Esophagus squamous epithelium (tissue), 5 donors: ENCODE measurements at places on chromosomes 6 and 20. TPM values are rescaled to one million over a fixed set of nuclear protein-coding genes. Genes with fewer than 3 reads are reported as not detected.

- no peak for DNase-seq
These were observed 51.8 kb downstream of the SLC35B3 start for GRCh38 chr6:8383584-8383983.

DNA sequence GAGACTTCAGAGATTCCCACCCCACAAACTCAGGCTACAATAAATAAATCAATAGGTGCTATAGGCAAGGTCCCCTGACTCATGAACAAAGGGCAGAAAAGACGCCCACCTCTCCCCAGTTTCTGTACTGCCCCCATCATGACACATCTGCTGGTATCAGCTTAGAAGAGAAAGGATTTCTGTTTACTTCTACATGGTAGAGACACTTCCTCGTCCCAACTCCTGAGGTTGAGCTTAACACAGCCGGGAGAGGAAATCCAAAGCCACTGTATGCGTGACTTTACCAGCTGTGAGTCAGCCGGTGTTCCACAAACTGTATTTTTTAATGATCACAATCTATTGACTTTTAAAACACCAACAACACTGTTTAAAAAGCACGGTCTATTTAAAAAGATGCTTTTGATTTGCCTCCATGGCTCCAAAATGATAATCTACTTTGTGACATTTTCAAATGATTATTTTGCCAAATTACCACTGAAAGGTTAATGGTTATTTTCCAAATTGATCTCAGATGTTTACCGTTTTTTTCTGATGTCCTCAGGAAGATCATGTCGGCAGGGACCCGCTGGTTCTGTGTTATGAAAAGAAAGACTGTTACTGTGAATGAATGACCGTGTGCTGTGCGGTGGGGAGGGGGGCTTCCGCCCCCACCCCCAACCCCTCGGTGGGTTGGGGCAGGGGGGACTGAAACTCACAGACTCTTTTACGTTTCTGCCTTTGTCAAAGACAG, 72.5 kb downstream of the ATP9A start:
- no peak for DNase-seq

GRCh38 chr20:44215125-44215524, 4.6 kb upstream of the OSER1 start:
- DNase-seq: no peak

GRCh38 chr20:20427227-20427864, 59.4 kb downstream of the INSM1 start:
- no peak for DNase-seq

DNA sequence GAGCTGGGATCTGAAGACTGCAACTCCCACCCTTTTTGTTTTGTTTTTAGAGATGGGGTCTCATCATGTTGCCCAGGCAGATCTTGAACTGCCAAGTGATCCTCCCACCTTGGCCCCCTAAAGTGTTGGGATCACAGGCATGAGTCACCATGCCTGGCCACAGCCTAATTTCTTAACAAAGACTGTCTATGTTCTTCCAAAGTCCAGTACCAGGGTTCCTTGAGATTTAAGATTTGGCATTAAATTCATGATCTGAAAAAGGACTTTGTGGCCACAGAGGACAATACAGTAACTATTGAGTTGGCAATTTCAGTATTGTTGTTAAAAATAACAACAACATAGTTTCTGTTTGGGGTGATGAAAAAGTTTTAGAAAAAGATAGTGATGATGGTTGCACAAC, 28.7 kb upstream of the BEND3 start:
- DNase-seq: no peak

DNA sequence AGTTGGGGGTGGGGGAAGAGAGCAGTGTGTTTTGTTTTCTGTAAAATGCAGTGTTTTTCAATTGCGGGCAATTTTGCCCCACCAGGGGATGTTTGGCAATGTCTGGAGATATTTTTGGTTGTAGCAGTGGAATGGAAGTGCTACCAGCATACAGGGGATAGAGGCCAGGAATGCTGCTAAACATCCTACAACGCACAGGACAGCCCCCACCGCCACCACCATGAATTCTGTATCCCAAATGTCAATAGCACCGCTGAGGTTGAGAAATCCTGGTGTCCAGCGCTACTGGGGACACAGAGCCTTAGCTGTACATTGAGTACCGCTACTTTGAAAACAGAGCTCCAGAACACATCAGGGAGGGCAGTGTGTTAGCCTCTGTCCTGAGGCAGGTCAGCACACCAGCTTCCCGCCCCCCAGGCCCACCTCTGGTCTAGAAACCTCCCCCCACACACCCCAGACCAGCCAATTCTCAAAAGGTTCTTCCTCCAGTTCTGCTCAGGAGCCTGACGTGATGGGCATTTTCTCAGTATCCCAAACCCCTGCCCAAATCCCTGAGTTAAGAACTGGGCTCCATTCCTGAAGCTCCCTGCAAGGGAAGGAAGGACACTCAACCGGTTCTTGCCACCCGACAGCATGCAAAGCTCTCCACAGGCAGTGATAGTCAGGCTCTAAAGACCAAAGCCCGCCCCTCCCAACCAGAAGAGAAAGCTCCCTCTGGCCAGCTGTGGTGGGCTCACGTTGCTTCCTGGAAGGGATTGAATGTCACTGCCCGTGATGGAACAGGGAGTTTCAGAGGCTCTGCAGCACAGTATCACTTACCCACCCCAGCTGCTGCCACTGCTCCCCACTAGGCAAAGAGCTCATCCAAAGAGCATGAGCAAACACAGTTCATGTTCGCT, 321.5 kb upstream of the JARID2 start:
- no peak for DNase-seq

- no peak for DNase-seq
These were observed 17.5 kb upstream of the MOCS1 start for GRCh38 chr6:39951716-39952115.

DNA sequence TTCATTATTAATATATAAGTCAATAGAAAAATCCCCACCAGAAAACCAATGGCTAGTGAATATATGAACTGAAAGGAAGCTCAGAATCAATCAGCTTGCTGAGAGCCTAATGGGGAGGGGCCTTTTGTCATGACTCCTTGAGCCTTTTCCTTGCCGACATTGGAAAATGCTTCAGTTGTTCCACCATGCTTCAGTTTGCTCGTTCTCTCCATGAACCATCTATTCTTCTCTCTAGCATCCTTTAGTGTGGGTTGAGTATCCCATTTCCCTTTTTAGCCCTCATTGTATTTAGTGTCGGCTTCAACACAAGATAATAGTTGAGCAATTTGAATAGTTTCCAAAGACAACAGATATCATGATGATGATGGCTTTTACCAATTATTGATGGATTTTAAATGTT, 139.9 kb downstream of the ADGRG6 start:
- no peak for DNase-seq

DNA sequence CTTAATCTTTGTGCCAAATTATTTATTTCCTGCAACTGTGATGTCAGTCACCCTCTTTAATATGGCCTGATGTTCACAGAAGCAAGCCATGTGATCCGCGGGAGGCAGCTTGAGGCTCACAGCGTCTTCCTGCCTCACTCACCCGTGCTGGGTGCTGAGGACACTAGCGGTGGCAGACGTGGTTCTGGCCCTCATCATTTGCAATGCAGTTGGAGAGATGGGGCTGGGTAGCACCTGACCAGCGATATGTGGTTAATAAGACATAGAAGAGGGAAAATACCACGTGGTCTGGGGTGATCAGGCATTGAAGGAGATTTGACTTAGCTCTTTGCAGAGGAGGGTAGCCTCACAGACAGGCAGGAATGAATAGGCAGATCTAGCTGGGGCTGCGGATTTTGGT, 264.7 kb downstream of the TMEM242 start:
- no peak for DNase-seq

DNA sequence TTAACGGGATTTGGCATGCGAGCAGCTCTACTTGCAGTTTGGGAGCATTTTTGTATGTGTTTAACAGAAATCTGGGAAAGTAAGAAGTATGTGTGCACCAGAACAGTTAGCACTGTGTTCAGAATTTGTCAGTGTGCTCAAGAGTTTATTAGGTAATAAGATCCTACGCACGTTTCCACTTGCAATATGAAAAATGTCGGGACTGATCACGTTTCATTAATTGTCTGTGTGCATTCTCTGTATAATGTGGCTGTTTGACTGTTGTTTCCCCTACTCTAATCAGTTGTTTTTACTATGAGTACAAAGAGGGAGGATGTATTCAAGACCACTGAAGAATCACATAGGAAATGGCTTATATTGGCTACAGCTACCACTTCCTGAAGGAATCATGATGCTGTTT, 349.7 kb upstream of the POU3F2 start:
- DNase-seq: no peak

DNA sequence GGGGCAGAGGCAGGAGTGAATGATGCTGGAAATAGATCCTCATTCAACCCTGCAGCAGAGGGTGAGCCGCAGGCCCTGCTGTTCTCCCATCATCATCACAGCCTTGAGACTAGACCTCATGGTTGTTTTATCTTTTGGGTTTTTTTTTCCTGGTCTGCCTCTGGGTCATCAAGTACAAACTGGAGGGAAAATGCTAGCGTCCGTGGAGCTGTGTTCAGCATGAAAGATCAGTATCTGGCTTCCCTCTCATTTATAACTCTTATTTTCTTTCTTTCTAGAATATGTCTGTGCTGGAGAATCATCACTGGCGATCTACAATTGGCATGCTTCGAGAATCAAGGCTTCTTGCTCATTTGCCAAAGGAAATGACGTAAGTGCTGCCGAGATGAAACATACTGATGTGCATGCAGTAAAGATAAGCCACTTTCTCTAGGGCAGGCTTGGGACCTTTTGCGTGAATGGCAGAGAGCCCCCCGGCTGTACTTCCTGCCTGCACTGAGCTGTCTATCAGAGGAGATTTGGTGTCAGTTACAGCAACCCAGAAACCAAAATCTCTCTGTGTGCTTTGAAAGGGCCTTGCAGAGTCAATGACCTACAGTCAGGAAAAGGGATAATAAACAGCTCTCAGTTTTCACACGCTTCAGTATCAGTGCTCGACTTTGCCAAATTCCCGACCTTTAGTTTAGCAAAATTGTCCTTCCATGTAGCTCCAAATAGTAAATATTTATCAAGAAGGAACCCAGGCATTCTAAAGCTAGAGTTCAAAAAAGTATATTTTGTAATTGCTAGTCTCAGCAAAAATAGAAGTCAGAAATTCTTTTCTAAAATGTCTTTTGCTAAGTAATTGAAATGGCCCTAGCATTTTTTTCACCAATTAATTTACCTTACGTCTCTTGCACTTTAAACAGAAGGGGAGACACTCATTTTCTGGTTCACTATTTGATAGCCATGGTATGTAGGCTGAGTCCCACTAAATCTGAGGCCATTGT, 76.3 kb downstream of the MTFR2 start:
- no peak for DNase-seq

DNA sequence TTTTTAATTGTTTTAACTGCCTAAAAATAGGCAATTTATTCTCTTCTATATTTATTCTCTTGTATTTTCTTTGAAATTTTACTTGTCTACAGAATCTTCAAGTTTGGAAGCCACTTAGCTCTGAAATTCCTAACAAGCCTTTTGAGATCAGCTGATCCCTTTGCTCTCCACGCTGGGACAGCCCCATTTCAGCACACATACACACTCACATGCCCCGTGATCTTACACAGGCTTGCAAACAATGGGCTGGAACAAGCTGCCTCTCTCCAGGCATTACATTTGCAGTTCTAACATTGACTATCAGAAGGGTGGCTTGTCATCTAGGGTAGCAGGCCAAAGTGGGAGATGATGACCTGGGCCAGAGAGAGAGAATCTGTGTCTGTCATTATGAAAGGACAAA, 62.1 kb upstream of the RAB32 start:
- no peak for DNase-seq

GRCh38 chr20:40892642-40893041, 136.0 kb upstream of the TOP1 start:
- no peak for DNase-seq

DNA sequence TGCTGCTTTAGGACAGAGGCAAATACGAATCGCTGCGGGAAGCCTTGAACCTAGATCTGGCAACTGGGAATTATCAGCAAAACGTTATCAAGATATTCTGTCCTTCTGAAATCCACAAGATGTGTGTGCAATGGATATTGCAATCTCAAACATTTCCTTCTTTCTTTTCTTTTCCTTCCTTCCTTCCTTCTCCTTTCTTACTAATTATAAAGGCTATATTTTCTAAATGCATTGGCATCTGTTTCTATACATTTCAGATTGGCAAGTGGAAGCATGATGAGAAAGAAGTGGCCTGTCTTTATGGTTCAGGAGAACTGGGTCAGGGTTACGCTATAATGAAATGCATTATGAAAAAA, 2.0 kb downstream of the TAGAP start:
- DNase-seq: no peak

GRCh38 chr20:49979030-49979832, 3.5 kb upstream of the SNAI1 start:
- DNase-seq: no peak

GRCh38 chr6:36025932-36026327, 1.5 kb upstream of the SLC26A8 start:
- no peak for DNase-seq

GRCh38 chr6:47701363-47701762, 3.0 kb downstream of the ADGRF4 start:
- no peak for DNase-seq

- DNase-seq: no peak
These were observed 57.8 kb upstream of the ARID1B start for GRCh38 chr6:156719395-156719719.

DNA sequence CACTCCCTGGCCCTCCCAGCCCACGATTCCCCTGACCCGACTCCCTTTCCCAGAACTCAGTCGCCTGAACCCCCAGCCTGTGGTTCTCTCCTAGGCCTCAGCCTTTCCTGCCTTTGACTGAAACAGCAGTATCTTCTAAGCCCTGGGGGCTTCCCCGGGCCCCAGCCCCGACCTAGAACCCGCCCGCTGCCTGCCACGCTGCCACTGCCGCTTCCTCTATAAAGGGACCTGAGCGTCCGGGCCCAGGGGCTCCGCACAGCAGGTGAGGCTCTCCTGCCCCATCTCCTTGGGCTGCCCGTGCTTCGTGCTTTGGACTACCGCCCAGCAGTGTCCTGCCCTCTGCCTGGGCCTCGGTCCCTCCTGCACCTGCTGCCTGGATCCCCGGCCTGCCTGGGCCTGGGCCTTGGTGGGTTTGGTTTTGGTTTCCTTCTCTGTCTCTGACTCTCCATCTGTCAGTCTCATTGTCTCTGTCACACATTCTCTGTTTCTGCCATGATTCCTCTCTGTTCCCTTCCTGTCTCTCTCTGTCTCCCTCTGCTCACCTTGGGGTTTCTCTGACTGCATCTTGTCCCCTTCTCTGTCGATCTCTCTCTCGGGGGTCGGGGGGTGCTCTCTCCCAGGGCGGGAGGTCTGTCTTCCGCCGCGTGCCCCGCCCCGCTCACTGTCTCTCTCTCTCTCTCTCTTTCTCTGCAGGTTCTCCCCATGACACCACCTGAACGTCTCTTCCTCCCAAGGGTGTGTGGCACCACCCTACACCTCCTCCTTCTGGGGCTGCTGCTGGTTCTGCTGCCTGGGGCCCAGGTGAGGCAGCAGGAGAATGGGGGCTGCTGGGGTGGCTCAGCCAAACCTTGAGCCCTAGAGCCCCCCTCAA, at the start of gene LTA:
TSS of gene LTA (plus strand) at position 249 of the 871 bp plus-strand sequence. CDS start at position 703, 454 bp downstream.
- no peak for DNase-seq

GRCh38 chr20:42267793-42268384, 649.7 kb upstream of the CHD6 start:
- no peak for DNase-seq

Gene AIF1
- 24.4 TPM for total RNA-seq

Gene C20orf141
- total RNA-seq: not detected

Gene RNF217
- total RNA-seq: 26.3 TPM

Gene CCN6
- 0.38 TPM for total RNA-seq

Gene ETV7
- total RNA-seq: 2.5 TPM
